Mesendoderm (in vitro differentiated cells): ENCODE measurements at places on chromosomes 4 and X.

GRCh38 chr4:92825256-92825655, 521.5 kb downstream of the GRID2 start:
- DNase-seq, result no peak
- H3K27ac ChIP-seq, result no peak overlapping the region
- no peaks in the 10 kb centered on the region for H3K36me3 ChIP-seq
- H3K27me3 ChIP-seq, result no peaks in the 10 kb centered on the region
- H3K4me3 ChIP-seq, result no peak overlapping the region

DNA sequence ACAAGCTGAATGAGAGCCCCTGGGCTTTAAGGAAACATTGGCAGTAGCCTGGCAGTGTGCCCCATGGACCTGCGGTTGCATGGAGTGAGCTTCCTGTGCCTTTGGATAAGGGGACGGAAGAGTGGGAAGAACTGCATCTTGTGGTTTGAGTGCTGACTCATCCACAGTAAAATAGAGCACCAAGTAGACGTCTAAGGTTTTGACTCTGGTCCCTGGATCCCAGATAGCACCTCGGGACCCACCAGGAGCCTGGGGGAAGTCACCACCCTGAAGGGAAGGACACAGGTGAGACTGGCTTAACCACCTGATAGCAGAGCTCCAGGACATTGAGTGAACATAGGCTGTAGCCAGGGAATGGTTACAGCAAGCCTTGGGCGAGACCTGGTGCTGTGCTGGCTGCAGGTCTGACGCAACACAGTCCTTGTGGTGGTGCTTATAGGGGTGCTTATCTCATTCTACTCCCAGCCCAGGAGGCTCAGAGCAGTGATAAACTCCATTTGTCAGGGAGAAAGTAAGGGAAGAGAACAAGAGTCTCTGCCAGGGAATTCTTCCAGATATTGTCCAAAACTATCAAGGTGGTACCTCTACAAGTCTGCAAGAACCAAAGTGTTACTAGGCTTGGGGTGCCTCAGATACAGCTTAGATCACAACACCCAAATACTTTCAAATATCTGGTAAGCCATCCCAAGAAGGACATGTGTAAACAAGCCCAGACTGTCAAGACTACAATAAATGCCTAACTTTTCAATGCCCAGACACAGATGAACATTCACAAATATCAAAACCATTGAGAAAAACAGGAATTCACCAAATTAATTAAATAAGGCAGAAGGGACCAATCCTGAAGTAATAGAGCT, 123.6 kb upstream of the TET2 start:
- DNase-seq, result peak; percentile 4
- no peaks in the 10 kb centered on the region for H3K36me3 ChIP-seq
- no peak overlapping the region for H3K4me3 ChIP-seq
- H3K4me1 ChIP-seq, result no peaks in the 10 kb centered on the region

GRCh38 chrX:143664302-143664701, 28.4 kb upstream of the SLITRK4 start:
- peak; percentile 18 for DNase-seq
- H3K36me3 ChIP-seq, result no peaks in the 10 kb centered on the region
- H3K4me1 ChIP-seq, result no peaks in the 10 kb centered on the region

DNA sequence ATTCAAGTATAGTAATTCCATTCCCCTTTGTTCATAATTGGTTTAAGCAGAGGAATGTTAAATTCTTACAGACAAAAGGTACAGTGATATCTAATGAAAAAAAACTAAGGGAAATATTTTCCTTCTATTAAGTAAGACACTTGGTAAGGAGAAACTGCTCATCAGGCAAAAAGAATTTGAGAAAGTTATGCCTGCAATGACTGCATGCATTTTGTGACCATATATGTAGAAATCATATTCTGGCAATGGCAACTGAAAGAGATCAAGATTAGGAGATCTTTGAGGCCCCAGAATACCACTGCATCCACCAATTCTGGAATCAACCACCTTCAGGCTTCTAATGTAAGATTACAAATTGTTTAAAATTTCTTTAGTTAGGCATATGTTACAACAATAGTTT, 364.8 kb downstream of the PCDH10 start:
- no peak overlapping the region for H3K4me3 ChIP-seq
- H3K4me1 ChIP-seq, result no peaks in the 10 kb centered on the region
- no peaks in the 10 kb centered on the region for H3K27me3 ChIP-seq
- H3K36me3 ChIP-seq, result no peaks in the 10 kb centered on the region

DNA sequence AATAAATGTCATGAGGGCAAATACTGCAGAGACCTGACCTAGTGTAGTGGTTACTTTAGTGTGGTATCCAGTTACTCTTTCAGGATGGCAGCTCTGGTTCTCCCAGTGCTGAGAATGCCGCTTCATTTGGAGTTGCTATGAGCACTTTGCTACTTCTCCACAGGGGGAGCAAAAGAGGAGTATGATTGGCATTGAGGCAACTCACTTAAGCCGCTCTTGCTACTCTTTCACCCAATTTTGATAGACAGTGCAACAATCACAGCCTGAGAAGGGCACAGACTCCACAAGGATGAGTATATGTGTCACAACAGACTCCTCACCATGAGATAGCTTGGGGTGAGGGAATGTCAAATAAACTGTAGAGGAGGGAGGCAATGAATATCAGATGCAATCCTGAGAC, 81.2 kb downstream of the NPY1R start:
- H3K27me3 ChIP-seq, result no peaks in the 10 kb centered on the region
- H3K4me1 ChIP-seq, result no peaks in the 10 kb centered on the region
- H3K27ac ChIP-seq, result no peak overlapping the region
- no peak overlapping the region for H3K4me3 ChIP-seq
- no peaks in the 10 kb centered on the region for H3K36me3 ChIP-seq

DNA sequence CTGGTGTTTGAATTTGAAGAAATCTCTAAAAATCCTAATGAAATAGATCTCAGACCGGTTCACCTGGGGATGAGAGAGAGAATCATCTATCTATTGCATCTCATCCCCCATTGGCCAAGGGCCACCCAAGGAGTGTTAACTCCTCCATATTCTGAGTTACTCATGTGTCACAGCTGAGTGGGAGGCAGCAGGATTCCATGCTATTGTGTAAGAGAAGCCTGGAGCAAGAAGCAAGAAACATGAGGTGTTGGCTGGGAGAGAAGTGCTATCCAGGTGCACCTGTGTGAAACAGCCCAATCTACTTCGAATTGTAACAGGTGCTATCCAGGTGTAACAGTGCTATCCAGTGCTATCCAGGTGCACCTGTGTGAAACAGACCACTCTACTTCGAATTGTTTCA, 150.3 kb upstream of the MAOA start:
- no peaks in the 10 kb centered on the region for H3K4me1 ChIP-seq
- H3K4me3 ChIP-seq, result no peak overlapping the region
- H3K27ac ChIP-seq, result no peak overlapping the region
- peak; percentile 4 for DNase-seq
- no peaks in the 10 kb centered on the region for H3K36me3 ChIP-seq

GRCh38 chr4:125105561-125105960, 209.2 kb upstream of the FAT4 start:
- H3K27me3 ChIP-seq, result no peaks in the 10 kb centered on the region
- DNase-seq, result no peak
- H3K4me1 ChIP-seq, result no peaks in the 10 kb centered on the region
- no peaks in the 10 kb centered on the region for H3K36me3 ChIP-seq

GRCh38 chr4:182190306-182190705, 52.9 kb upstream of the TENM3 start:
- H3K4me1 ChIP-seq, result no peaks in the 10 kb centered on the region
- H3K27ac ChIP-seq, result no peak overlapping the region
- H3K4me3 ChIP-seq, result no peak overlapping the region
- no peak for DNase-seq
- H3K27me3 ChIP-seq, result no peaks in the 10 kb centered on the region

GRCh38 chr4:139840773-139841172, 175.2 kb downstream of the MGST2 start:
- no peak overlapping the region for H3K27ac ChIP-seq
- no peaks in the 10 kb centered on the region for H3K27me3 ChIP-seq
- H3K4me3 ChIP-seq, result no peak overlapping the region
- H3K36me3 ChIP-seq, result no peaks in the 10 kb centered on the region
- DNase-seq, result no peak

- no peaks in the 10 kb centered on the region for H3K27me3 ChIP-seq
- DNase-seq, result no peak
- H3K36me3 ChIP-seq, result no peaks in the 10 kb centered on the region
- no peaks in the 10 kb centered on the region for H3K4me1 ChIP-seq
- H3K4me3 ChIP-seq, result no peak overlapping the region
These were observed 875.2 kb downstream of the RAPGEF2 start for GRCh38 chr4:159977907-159978617.

DNA sequence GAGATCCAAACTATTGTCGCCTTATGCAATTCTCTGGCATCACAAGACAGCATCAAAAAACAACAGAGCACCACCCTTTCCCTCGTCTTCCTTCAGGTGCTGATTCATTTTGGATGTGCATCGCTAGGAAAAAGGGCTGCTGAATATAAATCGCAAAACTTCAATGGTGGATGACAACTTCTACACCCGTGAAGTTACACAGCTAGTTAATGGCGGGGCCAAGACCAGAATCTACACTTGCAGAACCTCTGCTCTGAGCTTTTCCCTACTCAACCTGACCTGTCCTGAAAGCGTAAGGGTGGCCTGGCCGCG, 674 bp downstream of the GNPDA2 start:
- no peaks in the 10 kb centered on the region for H3K27me3 ChIP-seq
- H3K36me3 ChIP-seq, result no peaks in the 10 kb centered on the region
- no peak overlapping the region for H3K27ac ChIP-seq
- DNase-seq, result no peak
- H3K4me1 ChIP-seq, result peaks cover 2% of the 10 kb centered on the region

DNA sequence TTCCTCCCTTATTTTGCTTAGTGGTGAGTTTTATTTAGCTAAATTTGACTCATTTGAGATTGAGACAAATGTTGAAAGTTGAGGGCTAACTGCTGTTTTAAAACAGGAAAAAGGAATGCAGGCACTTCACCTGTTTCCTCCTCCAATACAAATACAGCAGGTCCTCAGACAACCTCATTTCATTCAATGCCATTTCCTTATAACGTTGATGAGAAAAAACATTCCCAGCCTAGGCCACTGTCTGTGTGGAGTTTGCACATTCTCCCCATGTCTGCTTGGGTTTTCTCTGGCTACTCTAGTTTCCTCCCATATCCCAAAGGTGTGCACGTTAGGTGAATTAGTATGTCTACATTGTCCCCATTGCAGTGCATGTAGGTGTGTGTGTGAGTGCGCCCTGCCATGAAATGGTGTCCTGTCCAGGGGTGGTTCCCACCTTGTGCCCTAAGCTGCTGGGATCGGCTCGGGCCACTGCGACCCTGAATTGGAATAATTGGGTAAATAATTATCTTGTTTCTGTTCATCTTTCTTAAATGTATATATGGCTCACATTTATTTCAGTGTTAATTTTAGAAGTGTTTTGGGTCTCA, 21.9 kb downstream of the SMAD1 start:
- DNase-seq, result no peak
- no peaks in the 10 kb centered on the region for H3K27me3 ChIP-seq
- H3K4me3 ChIP-seq, result no peak overlapping the region
- no peaks in the 10 kb centered on the region for H3K4me1 ChIP-seq
- H3K27ac ChIP-seq, result no peak overlapping the region

GRCh38 chr4:5884796-5885195, 8.1 kb downstream of the CRMP1 start:
- H3K27me3 ChIP-seq, result no peaks in the 10 kb centered on the region
- H3K27ac ChIP-seq, result no peak overlapping the region
- no peak overlapping the region for H3K4me3 ChIP-seq
- H3K4me1 ChIP-seq, result peaks cover 4% of the 10 kb centered on the region

DNA sequence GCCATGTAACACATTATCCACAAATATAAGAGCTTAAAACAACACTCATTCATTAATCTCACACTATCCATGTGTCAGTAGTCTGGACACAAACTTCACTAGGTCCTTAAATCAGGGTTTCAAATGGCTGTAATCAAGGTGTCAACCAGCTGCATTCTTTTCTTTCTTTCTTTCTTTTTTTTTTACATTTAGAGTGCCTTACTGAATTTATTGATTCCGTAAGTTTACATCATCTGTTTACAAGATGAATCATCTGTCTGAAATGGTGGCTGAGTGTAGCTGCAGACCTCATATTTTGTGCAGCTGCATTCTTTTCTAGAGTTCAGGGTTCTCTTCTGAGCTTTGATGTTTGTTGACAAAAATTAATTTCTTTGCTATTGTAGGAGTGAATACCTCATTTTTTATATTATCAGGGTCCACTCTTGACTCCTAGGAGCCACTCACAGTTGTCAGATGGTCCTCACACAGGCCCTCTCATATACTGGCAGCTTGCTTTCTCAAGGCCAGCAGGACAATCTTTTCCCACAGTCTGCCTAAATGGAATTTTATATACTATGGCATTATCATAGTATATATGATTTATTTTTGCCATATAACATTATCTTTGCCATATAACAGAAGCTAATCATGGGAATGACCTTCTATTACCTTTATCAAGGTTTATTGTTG, 37.8 kb downstream of the SPOCK3 start:
- H3K36me3 ChIP-seq, result no peaks in the 10 kb centered on the region
- H3K27ac ChIP-seq, result no peak overlapping the region
- no peak for DNase-seq

DNA sequence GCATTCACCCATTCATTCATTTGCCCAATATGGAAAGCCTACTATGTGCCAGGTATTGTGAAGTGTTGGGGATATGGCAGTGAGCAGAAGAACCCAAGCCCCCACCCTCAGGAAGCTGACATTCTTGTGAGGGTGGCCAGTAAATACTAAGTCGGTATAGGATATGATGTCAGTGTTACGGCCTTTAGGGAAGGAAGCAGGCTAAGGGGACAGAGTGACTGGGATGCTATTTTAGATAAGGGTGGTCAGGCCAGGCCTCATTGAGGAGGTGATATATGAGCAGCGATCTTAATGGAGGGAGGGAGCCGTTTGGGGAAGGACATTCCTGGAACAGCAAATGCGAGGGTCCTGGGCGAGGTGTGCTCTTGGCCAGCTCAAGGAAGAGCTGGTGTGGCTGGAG, 2.0 kb downstream of the ATP6AP1 start:
- no peaks in the 10 kb centered on the region for H3K36me3 ChIP-seq
- no peak for DNase-seq
- no peak overlapping the region for H3K4me3 ChIP-seq
- H3K27ac ChIP-seq, result no peak overlapping the region
- H3K27me3 ChIP-seq, result no peaks in the 10 kb centered on the region

- H3K4me1 ChIP-seq, result no peaks in the 10 kb centered on the region
- no peak for DNase-seq
- no peak overlapping the region for H3K4me3 ChIP-seq
- no peak overlapping the region for H3K27ac ChIP-seq
- H3K27me3 ChIP-seq, result no peaks in the 10 kb centered on the region
These were observed 165.6 kb downstream of the NEK1 start for GRCh38 chr4:169446824-169447223.

GRCh38 chr4:1010395-1011021, 918 bp upstream of the FGFRL1 start:
- H3K27ac ChIP-seq, result no peak overlapping the region
- peaks cover 19% of the 10 kb centered on the region for H3K27me3 ChIP-seq
- no peaks in the 10 kb centered on the region for H3K36me3 ChIP-seq
- no peak overlapping the region for H3K4me3 ChIP-seq
- no peaks in the 10 kb centered on the region for H3K4me1 ChIP-seq

DNA sequence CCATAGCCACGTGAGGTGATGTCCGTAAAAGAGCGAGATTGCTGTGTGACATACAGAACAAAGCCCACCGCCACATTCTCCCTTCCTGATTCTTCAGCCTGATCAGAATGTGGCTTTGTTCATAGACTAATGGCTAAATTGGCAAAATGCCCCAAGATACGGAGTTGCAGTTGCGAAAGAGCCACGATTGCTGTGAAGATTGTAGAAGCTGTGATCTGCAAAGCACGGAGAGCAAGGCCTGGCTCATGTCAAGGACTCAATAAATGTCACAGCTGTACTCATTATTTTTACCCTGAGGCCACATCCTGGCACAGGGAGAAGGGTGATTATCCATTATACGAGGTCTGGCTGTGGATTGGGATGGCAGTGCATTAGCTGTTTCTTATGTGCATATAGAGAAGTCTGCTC, 34.2 kb downstream of the ARSD start:
- no peak overlapping the region for H3K27ac ChIP-seq
- no peaks in the 10 kb centered on the region for H3K36me3 ChIP-seq
- H3K4me1 ChIP-seq, result no peaks in the 10 kb centered on the region
- DNase-seq, result no peak
- H3K27me3 ChIP-seq, result no peaks in the 10 kb centered on the region
